ENCODE measurements at places on chromosomes 1 and 21.
A peak's percentile ranks its signal among the peaks of the same experiment; 100 is the strongest.

DNA sequence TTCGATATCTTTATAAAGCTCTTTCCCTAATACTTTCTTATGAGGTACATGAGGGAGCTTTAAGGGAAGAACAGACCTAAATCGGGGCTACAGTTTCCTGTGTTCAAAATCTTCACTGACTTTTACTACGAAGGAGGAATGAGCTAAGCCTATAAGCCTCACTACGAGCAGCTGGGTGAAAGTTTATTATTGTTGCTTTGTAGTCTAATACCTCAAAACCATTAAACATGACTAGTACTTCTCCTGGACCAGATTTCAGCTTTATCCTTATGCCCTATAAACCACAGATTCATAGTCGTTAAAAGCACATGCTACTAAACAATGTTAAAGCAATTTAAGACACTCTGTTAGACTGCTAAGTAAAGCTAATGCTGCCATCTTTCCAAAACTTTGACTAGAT lies 30.2 kb downstream of the NDC1 start:
- peaks cover 47% of the 10 kb centered on the region for H3K36me3 ChIP-seq
- no peaks in the 10 kb centered on the region for H3K27me3 ChIP-seq
- no peak overlapping the region for H3K27ac ChIP-seq
- peaks cover 8% of the 10 kb centered on the region for H3K4me1 ChIP-seq
- no peak overlapping the region for H3K4me3 ChIP-seq

- H3K4me3 ChIP-seq, result no peak overlapping the region
- H3K27me3 ChIP-seq, result no peaks in the 10 kb centered on the region
- peaks cover 14% of the 10 kb centered on the region for H3K4me1 ChIP-seq
- no peak for DNase-seq
- H3K27ac ChIP-seq, result no peak overlapping the region
Observed at GRCh38 chr1:119974013-119974412, 77.7 kb upstream of the ADAM30 start.

- H3K27me3 ChIP-seq, result peaks cover 37% of the 10 kb centered on the region
- no peaks in the 10 kb centered on the region for H3K4me1 ChIP-seq
- DNase-seq, result no peak
Observed at GRCh38 chr1:171869097-171869496, 27.8 kb downstream of the DNM3 start.

GRCh38 chr1:214902636-214903320 lies 179.8 kb upstream of the KCNK2 start:
- no peak for DNase-seq
- no peak overlapping the region for H3K27ac ChIP-seq
- H3K36me3 ChIP-seq, result no peaks in the 10 kb centered on the region
- H3K4me1 ChIP-seq, result no peaks in the 10 kb centered on the region

- H3K4me3 ChIP-seq, result peak within 1 kb of the TSS; percentile 88
- H3K27me3 ChIP-seq, result no peaks in the 10 kb centered on the region
- peaks cover 3% of the 10 kb centered on the region for H3K36me3 ChIP-seq
- H3K4me1 ChIP-seq, result peaks cover 19% of the 10 kb centered on the region
- DNase-seq, result peak; percentile 82
Observed at GRCh38 chr1:155050560-155051341, at the start of gene ADAM15. Gene ADAM15 (plus strand): TSS chr1:155051316. CDS start chr1:155051387, 71 bp downstream.

- peak within 1 kb of the TSS; percentile 85 for H3K4me3 ChIP-seq
- peaks cover 77% of the 10 kb centered on the region for H3K27me3 ChIP-seq
- no peaks in the 10 kb centered on the region for H3K36me3 ChIP-seq
- peaks cover 30% of the 10 kb centered on the region for H3K4me1 ChIP-seq
Observed at GRCh38 chr1:61082311-61083012, at the start of gene NFIA. Gene NFIA (plus strand): TSS chr1:61082561.

DNA sequence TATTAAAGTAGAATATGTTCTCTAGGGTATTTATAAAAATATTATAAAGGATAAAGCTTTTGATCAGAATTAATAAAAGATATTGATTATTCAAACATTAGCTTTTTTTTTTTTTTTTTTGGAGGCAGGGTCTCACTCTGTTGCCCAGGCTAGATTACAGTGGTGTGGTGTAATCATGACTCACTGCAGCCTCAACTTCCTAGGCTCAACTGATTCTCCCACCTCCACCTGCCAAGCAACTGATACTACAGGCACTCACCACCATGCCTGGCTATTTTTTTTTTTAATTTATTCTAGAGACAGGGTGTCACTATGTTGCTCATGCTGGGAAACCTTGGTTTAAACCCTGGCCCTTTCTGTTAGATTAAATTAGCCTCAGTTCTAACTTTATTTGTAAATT lies 188.3 kb downstream of the CLEC20A start:
- H3K36me3 ChIP-seq, result no peaks in the 10 kb centered on the region
- DNase-seq, result no peak
- H3K27ac ChIP-seq, result no peak overlapping the region
- peaks cover 4% of the 10 kb centered on the region for H3K27me3 ChIP-seq

- no peak overlapping the region for H3K4me3 ChIP-seq
- no peak for DNase-seq
- H3K36me3 ChIP-seq, result peaks cover 6% of the 10 kb centered on the region
- H3K27me3 ChIP-seq, result no peaks in the 10 kb centered on the region
- peaks cover 8% of the 10 kb centered on the region for H3K4me1 ChIP-seq
Observed at GRCh38 chr1:78668427-78668826, 18.8 kb downstream of the IFI44 start.
